Stimulated activated CD4-positive, alpha-beta T cell treated with anti-CD3 and anti-CD28 coated beads, Interleukin-15, amount 100 ng/mL, for 1 hour (primary cell): ENCODE measurements at places on chromosomes 13 and 19.

DNA sequence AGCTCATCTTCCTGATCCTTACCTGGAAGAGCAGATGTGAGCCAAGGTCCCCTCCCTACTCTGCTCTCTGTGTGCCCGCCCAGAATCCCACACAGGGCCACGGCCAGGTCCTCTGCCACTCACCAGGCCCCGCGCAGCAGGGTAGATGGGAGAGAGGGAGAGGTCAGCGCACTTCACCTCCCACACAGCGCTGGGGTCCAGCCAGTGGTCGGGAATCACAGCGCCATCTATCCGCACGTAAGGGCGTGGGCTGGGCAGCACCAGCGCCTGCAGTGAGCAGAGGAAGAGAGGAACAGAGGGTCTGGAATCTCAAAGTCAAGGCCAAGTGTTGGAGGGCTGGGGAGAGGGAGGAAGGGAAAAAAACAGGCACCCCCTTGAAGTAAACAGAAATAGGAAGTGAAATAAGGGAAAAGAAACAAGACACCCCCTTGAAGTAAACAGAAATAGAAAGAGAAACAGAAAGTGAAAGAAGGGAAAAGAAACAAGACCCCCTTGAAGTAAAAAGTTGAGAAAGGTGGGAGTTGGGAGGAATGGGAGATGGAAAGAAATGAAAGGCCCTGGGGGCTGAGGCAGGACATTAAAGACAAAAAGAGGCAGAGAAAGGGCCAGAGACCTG is 7.0 kb upstream of the PLA2G4C start:
- no peak for DNase-seq

GRCh38 chr13:42333613-42334328 is 61.8 kb downstream of the AKAP11 start:
- DNase-seq, result no peak

- no peak for DNase-seq
Observed at GRCh38 chr13:99802416-99802815, 169.2 kb downstream of the ZIC5 start.

GRCh38 chr19:4500841-4501591 is 17.3 kb downstream of the PLIN4 start:
- no peak for DNase-seq

DNA sequence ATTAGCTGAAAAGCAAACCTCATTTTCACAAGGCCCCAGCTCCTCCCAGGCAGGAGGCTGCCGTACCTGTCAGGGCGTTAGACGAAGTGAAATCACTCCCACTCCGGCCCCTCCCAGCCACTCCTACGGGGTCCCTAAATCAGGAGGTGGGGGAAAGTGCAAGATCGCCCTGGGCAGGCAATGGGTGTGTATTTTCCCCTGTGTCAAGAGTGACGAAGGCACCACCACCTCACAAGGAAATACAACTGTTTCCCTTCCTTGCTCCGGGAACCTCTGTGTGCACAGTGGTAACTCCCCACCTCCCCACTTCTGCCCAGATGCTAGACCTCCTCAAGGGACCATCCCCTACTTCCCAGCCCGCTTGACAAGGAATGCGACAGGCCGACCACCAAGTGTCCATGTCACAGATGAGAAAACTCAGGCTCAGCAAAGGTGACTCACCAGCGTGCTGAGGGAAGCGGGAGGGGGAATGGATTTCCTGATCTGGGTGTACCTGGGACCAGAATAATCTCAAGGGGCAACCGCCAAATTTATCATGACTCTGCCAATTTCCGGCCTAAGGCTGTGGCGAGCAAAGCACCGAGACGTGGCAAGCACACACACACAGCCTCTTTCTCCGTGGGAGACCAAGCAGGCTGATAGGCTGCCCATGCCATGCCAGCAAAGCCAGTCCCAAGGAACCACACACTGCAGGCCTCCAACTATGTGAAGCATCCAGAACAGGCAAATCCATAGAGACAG is 7.3 kb downstream of the PPP6R1 start:
- DNase-seq, result no peak

DNA sequence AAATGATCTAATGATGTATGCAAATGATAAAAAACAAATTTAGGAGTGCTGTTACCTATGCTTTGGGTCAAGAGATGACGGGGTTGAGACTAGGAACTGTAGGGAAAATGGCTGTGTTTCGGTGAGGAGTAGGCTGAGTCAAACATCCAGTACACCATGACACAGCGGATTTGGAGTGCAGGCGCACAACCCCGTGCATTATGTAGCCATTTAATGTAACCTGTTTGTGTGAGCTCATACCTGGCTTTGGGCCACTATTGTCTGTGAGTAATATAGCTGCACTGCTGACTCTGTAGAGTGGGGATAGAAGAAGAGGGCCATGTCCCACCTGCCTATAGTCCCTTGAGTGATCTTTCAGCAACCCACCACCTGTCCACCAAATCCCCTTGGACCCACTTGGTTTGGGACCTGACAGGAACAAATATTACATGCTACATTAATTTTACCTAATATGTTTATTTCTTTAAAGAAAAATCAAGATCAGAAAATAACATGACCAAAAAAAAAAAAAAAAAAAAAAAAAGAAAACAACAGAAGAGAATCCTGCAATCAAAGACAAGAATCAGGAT is 95.5 kb upstream of the KLHL1 start:
- DNase-seq, result no peak

DNA sequence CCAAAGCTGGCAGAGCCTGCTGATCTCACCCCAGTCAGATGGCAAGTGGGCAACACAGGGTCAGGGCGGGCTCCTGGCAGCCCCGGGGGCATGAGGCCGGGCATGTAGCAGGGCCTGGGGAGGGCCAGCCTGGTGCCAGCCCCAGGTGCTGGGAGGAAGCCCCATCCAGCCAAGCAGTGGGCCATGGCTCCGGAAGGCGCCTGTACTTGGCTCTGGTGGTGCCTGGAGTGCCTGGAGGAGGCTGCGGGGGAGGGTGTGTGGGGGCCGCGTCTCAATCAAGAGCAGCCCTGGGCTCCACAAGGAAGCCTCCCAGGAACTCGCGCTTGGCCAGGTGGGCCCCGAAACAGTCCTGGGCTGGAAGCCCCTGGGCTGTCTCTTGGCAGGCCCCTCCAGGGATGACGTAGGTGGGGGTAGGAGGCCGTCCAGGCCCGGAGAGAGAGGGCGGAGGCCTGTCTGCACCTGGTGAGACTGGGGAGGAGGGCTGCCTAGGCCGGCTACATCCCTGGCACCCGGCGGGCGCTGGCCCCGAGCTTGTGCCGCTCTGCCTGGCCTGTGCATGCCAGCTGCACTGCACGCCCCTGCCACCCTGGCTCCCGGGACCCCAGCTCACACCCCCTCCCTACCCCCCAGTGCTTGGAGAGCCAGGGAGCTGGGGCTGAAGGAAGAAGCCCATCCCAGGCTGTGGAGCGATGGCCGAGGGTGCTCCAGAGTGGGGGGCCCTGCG is 45.9 kb downstream of the COMP start:
- DNase-seq, result no peak

GRCh38 chr19:45168767-45169351 is 8.1 kb upstream of the NKPD1 start:
- DNase-seq, result no peak

DNA sequence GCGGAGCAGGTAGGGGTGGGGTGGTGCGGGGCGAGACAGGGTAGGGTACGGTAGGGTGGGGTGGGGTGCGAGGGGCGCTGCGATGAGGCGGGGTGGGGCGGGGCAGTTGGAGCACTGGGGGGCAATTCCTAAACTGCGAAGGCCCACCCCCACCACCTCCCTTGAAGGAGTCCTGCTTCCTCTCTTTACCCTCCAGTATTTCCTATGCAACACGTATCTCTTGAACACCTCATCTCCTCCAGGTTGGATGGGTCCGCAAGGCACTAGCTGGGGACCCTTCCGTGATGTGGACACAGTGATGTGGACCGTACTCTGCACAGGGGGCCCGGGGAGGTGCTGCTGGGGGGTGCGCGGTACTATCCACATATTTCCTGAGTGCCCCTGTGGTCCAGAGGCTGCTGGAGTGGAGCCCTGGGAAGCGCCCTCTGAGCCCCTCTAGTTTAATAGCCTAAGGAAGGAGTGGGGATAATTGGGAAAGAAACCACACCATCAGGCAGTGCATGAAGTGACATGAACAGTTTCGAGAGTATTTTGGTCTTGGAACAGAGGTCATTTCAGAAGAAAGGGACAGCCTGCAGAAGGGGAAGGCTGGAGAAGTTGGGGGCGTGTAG is 1.1 kb downstream of the IL17D start:
- DNase-seq, result no peak

DNA sequence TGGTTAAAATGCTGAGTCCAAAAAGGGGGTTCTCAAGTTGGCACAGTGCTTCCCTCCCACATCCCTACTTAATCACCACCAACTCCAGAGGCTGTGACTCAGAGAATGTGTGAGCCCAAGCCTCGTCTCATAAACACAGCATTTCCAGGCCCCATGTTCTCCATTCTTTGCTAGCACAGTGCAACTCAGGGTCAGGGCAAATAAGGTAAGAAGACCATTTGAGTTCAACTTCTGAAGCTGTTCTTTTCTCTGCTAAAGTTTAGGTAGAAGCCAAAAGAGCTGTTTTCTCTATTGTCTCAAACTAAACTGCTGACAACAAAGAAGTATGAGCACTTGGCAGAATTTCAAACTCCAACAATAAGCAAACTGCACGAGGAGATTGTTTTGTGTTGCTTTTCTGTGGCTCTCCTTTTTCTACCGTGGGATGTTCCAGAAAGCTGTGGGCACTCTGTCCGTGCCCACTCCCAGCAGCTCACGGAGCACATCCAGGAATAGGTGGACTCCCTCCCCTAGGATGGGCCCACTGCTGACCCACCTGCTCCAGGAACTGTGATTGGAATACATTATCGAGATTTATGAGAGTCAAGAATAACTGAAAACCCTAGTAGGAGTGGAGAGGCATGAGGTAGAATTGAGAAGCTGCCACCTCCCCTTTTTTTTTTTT is 494.3 kb downstream of the COG6 start:
- DNase-seq, result no peak

DNA sequence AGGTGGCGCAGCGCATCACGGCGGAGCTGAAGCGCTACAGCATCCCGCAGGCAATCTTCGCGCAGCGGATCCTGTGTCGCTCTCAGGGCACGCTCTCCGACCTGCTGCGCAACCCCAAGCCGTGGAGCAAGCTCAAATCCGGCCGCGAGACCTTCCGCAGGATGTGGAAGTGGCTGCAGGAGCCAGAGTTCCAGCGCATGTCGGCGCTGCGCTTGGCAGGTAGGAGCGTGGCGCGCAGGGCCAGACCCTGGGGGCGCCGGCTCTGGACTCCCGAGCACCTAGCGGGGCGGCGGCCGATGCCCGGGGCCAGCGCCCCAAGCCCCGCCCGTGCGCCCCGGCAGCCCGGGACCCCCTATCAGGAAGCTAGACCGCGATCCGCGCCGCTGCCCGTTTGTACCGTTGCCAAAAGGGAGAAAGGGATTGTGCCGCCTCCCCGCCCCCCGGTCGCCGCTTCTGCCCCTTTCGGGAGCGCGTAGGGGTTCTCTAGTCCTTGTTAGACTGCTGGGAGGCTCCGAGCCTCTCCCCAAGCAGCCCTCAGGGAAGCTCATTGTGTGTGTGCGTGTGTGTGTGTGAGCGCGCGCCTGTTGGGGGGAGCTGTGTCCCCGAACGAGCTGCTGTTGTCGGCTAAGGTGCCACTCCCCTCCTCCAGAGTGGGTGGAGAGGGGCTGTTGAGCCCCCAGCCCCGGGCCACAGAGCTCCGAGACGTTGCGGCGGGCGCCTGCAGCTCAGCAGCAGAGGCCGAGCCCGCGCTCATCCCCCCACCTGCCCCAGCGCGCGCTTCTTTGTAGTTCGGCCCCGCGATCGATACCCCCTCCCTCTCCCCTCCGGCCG is 1.5 kb downstream of the ONECUT3 start:
- DNase-seq, result no peak

DNA sequence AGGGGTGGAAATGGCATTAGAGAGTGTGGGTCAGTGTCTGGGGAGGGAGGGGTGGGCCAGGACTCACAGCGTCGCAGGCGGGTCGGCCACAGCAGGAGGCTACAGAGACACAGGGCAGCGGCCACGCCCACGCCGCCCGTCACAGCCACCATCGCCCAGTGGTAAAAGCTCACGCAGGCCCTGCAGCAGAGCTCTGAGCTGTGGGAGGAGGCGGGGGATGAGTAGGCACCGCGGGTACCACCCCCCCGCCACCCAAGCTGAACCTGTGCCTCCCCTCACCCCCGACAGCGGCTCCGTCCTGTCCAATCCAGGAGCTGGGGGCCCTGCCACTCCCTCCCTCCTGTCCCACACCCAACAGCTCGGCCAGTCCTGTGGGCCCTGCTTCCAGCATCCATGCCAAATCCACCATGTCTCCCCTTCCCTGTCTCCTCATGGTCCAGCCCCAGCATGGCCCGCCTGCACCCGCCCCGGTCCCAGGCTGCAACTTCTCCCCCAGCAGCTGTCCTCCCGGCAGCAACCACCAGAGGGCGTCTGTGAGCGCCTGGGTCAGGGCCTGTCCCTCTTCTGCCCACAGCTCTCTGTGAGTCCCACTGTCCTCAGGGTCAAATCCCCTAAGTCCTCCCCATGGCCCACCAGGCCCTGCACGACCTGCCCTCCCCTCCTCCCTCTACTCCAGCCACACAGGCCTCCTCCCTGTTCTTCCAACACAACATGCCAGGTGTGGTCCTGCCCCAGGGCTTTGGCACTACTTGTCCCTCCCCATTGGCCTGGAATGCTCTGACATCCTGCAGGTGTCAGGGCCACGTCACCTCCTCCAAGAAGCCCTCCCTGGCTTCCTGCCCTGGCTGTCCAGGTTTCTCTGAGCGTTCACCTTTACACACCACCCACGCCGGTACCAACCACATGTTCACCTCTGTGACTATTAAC is 6.0 kb downstream of the TEKTIP1 start:
- peak; percentile 63 for DNase-seq

DNA sequence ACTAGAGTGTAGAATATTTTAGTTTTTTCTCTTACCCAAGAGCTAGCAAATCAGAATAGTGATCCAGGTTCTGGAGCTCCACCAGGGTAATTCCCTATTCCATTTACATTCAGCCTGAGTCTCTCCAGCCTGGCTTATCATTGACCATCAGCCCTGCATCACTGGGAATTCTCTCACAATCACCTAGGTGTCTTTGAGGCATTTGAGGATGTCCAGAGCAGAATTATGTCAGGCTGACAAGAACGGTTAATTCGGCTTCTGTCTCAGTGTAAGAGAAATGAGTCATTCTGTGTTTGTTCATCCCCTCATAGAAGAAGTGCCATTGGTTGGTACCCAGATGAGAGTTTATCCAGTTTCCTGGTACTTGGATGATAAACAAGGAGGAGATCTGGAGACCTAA is 180.5 kb downstream of the ZNF737 start:
- no peak for DNase-seq

DNA sequence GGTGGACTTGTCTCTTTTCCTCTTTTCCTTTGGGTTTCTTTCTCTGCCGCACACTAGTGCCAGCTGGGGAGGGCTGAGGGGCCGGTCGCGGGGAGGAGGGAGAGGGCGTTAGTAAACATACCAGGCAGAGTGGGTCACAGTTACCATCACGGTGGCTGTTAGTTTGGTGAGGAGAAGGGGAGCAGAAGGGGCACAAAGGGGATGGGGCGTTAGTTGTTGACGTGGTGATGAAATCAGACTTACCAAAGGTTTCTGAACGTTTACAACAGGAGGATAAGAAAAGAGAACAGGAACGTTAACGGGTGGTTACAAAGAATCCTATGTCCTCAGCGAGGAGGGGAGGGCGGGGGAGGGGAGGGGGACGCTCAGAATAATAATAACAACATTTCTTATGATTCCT is 77.9 kb downstream of the PTPRS start:
- no peak for DNase-seq

GRCh38 chr19:18153556-18154134 is 682 bp downstream of the PIK3R2 start:
- DNase-seq, result no peak

GRCh38 chr13:97283888-97284287 is 61.8 kb downstream of the MBNL2 start:
- no peak for DNase-seq
